ENCODE measurements at places on chromosomes 4 and X.

- peak; percentile 77 for DNase-seq
Observed at GRCh38 chrX:55451990-55452832, at the start of gene MAGEH1. Gene MAGEH1 (plus strand): TSS chrX:55452127. CDS start chrX:55452375, 248 bp downstream.

DNA sequence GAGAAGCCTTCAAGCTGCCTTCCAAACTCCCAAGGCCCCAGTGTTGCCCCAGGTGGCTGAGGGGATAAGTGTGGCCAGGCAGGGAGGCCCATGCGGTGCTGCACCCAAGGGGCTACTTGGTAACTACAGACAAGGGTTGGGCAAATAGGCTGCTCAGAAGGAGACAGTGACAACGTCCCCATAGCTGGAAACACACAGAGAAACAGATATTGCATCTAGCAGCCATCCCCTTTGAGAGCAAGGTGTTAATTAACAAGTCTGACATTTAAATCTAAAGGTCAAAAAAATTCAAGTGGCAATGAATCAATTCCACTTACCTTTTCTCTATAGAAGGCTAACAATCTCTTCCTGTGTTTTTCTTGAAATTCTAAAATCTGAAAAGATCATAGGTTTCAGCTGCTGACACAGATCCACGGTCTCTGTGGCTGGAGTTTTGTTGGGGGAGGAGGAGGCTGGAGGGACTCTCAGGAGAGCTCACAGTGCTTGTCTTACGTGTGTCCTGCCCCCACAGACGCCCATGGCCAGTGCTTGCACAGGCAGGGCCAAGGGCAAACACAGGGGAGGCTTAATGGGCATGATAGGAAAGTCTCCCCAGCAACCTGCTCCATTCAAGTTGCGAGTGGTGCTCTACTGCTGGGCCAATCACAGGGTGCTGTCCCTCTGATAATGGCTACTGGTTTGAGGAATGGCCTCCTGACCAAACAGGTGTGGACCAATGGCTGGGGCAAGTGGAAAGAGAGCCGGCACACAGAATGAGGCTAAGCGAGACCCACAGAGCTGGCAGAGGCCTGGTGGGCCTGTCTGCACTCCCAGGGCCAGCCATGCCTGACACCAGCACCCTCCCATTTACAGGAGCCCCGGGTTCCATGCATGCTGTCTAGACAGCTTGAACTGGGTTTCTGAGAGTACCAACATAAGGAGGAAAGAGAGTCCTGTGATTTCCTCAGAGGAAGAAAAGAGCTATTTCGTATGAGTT, 22.6 kb downstream of the RNF212 start:
- DNase-seq, result no peak

GRCh38 chrX:44239036-44239435, 104.4 kb downstream of the EFHC2 start:
- no peak for DNase-seq

DNA sequence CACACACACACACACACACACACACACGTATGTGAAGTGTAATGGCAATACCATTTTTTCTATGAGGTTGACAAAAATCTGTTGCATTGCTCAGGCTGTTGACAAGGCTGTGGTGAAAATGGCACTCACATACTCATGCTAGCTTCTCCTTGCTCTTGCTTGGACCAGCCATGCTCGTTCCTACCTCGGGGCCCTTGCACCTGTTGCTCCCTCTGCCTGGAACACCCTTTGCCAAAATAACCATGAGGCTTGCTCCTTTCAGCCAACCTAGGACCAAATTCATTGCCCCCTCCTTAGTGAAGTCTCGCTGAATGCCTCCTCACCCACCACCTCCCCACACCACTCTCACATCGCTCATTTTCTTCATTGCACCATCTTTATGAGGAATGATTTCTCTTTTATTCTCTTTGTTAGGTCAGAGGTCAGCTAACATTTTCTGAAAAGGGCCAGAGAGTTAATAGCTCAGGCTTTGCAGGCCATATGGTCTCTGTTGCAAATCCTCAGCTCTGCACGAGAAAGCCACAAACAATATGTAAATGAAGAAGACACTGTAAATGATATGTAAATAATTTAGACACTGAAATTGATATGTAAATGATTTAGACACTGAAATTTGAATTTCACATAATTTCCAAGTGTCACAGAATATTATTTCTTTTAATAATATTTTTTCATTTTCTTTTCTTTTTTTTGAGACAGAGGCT, 13.3 kb downstream of the SLC38A5 start:
- no peak for DNase-seq

DNA sequence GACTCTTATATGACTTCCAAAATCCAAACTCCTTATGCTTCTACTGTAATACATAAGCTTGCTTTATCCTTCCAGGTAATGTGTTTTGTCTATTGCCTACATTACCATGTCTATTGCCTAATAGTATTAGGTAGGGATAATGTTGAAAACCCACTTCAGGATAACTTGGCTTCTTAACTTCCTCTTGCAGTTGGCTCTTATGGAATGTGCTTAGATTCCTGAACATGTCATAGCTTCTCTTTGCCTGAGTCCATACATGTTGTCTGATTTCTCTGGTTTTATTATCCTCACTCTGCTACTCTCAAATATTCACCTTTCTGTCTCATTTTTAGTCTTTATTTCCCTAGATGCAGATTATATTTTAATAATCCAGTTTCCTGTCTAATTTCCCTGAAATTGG, 599.9 kb downstream of the IL15 start:
- no peak for DNase-seq

DNA sequence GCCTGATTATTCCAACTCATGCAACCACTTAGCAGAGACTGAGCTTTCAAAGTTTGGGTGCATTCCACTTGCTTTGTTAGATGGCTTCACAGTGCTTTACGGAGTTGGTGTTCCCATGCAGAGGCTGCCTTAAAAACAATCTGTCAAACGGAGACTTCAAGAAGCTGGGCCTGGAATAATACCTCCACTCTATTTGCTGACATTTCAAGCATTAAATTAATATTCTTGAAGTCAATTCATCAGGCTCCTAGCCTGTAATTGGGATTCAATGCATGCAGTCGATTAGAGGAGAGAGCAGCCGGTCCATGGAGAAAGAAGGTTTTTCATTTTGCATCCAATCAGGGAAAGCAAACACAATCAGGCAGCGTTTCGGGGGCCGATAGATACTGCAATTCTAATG, 314.7 kb upstream of the PRKX start:
- DNase-seq, result no peak
